ENCODE measurements at places on chromosomes 5 and 9. TPM values are rescaled to one million over a fixed set of nuclear protein-coding genes. Genes with fewer than 3 reads are reported as not detected.
A peak's percentile ranks its signal among the peaks of the same experiment; 100 is the strongest.

GRCh38 chr5:120465436-120465961 lies 1.4 kb downstream of the PRR16 start:
- DNase-seq: peak; percentile 20

DNA sequence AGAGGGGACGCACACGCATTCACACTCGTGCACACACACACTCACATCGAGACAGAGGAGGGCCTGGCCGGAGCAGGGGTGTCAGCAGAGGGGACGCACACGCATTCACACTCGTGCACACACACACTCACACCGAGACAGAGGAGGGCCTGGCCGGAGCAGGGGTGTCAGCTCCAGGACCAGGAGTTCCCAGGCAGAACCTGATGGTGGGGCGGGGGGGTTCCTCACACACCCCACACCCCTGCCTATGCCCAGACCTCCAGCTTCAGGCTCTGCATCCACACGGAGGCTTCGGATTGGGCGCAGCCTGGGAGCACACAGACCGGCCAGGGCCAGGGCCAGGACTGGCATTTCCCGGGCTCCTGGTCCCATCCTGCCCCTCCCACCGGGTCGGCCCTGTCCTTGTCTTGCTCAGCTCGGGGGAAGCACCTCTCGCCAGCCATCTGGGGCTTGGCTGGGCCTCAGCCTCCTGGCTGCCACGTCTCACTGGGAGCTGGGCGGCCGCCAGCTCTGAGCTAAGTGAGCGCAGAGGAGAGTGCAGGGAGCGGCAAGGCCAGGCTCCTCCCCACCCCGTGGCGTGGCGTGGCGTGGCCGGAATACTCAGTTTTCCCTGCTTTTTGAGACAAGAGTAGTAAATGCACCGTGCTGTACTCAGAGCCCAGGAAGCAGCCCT lies 31.3 kb downstream of the ADAMTS2 start:
- peak; percentile 49 for DNase-seq

- DNase-seq: no peak
Observed at GRCh38 chr9:13443346-13444244, 164.1 kb upstream of the MPDZ start.

GRCh38 chr9:130837002-130837511 lies 2.0 kb downstream of the ABL1 start:
- DNase-seq: no peak

GRCh38 chr5:81422671-81423070 lies 28.7 kb upstream of the ACOT12 start:
- peak; percentile 59 for DNase-seq

Gene SPINK6
- not detected for total RNA-seq

Gene GPSM1
- 4.4 TPM for total RNA-seq

Gene ADGRD2
- not detected for total RNA-seq

Gene FOXD4L4
- total RNA-seq: 0.43 TPM
